GM23248 (cell line): ENCODE measurements at places on chromosomes 2 and 18. TPM values are rescaled to one million over a fixed set of nuclear protein-coding genes. Genes with fewer than 3 reads are reported as not detected.
A peak's percentile ranks its signal among the peaks of the same experiment; 100 is the strongest.

EEF1B2 gene
- 365 and 382 TPM in 2 replicates for total RNA-seq

APLF gene
- total RNA-seq = 4.0 and 5.1 TPM in 2 replicates

C2orf80 gene
- not detected in 2 replicates for total RNA-seq

IL36A gene
- total RNA-seq = not detected in 2 replicates

PTPRM gene
- total RNA-seq = 62.8 and 77.4 TPM in 2 replicates

DNA sequence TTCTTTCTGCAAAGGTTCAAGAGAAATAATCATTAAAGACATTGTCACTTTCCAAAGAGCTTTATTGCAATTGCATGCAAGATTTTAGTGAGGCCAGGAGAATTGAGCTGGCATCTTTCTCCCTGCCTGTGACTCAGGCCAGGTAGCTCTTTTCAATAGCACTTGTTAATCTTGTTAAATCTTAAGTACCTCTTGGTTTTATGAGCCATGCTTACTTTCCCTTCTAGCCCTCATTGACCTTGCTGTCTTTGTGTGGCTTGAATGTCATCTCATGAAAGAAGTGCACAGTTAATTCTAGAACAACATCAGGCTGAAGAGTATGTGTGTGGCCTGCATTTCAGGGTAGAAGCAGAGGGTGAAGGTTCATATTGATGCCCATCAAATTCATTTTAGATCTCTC is 14.8 kb upstream of the LGALSL start:
- no peaks in the 10 kb centered on the region for H3K4me1 ChIP-seq
- H3K4me3 ChIP-seq = no peak overlapping the region

GRCh38 chr2:46117379-46117778 is 179.8 kb upstream of the EPAS1 start:
- peak; percentile 84 for DNase-seq
- H3K4me3 ChIP-seq = 0 out of 2 replicates have a peak overlapping the region, but pooled peaks have one; percentile 4
- no peaks in the 10 kb centered on the region for H3K36me3 ChIP-seq
- H3K27ac ChIP-seq = peak overlapping the region; percentile 66
- H3K4me1 ChIP-seq = peaks cover 47% of the 10 kb centered on the region

GRCh38 chr2:180247658-180248057 is 240.6 kb upstream of the CWC22 start:
- no peaks in the 10 kb centered on the region for H3K4me1 ChIP-seq
- no peaks in the 10 kb centered on the region for H3K27me3 ChIP-seq
- H3K27ac ChIP-seq = no peak overlapping the region
- no peaks in the 10 kb centered on the region for H3K36me3 ChIP-seq

DNA sequence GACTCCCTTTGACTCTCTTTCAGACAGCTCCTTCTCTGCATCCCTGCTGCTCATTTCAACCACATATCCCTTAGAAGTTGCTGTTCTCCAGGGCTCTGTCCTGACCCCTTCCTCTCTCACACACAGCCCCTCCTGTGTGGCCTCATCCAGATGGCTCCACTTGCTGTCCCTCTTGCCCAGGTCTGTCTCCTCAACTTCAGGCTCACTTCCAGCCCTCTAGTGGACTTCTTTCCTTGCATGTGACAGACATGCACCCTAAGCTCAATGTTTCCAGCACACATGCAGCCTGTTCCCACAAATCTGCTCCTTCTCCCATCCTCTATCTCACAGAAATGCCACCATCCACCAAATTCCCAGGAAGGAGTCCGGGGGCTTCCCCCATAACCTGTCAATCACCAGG is 9.0 kb upstream of the MRPL19 start:
- H3K4me3 ChIP-seq = no peak overlapping the region
- DNase-seq = no peak
- peaks cover 13% of the 10 kb centered on the region for H3K4me1 ChIP-seq
- H3K27ac ChIP-seq = no peak overlapping the region

DNA sequence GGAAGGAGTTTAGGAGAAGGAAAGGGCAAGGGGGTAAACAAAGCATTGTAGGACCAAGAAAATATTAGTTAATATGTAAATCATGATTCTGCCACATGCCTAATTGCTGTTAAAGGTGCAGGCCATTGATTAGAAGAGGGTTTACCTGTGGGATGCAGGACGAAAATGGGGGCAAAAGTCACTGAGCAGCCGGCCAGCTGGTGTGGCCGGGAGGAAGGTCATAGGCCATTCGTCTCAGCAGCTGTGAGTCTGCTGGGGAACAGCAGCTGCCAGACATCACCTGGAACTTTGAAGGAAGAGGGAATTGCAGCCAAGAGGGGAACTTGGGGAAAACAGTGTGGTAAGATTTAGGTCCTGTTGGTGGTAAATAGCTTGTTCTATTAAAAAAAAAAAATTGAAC is 184.4 kb downstream of the DYSF start:
- no peak overlapping the region for H3K4me3 ChIP-seq
- no peaks in the 10 kb centered on the region for H3K36me3 ChIP-seq
- H3K4me1 ChIP-seq = no peaks in the 10 kb centered on the region
- no peaks in the 10 kb centered on the region for H3K27me3 ChIP-seq

DNA sequence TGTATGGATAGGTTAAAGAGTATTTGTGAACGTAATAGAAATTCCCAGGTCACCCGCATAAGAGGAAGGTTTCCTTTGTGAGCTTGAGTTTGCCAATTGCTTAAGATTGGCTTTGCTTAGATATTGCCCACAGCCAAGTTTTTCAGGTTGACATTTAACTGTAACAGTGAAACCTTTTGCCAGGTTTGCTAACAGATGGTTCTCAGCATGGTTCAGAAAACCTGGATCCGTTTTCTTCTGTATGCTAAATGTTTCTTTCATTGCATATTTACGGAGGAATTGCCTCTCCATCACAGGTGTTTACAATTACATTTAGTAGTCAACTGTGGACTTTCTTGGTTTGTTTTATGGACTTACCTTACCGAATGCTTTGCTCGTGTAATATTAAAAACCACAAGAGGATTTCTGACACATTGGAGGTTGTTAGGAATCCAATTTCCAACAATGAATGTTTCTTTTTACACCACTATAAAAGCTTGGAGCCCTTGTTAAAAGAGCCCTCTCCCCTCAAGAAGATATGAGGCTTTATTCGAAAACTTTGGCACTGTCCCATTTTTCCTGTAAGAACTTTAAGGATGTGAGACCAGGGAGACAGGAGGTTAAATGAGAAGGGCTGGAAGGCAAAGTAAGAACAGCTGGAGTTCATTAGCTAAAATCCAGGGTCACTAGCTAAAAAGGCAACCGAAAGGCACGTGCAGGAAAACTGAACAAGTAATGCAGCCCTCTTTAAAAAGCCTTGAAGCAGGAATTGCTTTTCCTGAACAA is 7.8 kb downstream of the CDK15 start:
- H3K4me1 ChIP-seq = no peaks in the 10 kb centered on the region
- H3K27ac ChIP-seq = no peak overlapping the region
- no peaks in the 10 kb centered on the region for H3K36me3 ChIP-seq
- no peak for DNase-seq
- H3K27me3 ChIP-seq = no peaks in the 10 kb centered on the region

GRCh38 chr2:234272069-234272850 is 221.8 kb downstream of the SPP2 start:
- no peaks in the 10 kb centered on the region for H3K27me3 ChIP-seq
- no peak for DNase-seq
- no peaks in the 10 kb centered on the region for H3K36me3 ChIP-seq
- H3K4me3 ChIP-seq = no peak overlapping the region
- no peak overlapping the region for H3K27ac ChIP-seq

DNA sequence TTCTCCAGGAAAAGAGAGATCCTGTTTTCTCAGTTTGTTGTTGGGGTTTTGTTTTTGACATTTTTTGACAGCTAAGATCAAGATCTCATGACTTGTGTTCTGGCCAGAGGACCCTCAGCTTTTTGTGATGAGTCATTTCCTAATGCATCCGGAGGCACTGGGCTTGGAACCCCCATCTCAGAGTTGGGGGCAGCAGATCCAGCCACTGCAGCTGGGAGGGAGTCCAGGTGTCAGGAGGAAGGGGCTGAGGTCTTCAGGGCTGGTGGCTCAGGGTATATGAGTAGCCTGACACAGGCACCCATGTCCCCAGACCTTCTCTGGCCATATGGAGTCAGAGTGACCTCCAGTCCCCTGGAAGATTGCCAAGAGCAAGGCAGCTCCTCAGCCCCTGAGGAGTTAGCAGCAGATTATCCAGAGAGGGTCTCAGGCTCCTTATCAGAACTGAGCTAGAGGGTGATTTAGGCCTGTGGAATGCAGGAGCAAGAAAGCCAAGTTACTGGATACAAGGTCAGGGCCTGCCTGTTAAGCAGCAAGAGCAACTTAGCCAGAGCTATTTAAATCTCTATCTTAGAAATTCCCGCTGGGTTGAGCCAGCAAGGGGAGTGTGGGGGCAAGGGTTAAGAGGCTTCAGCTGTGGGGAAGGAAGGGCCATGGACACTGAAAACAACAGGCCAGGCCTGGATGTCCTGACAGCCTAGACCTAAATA is 62.4 kb downstream of the TANC1 start:
- no peaks in the 10 kb centered on the region for H3K36me3 ChIP-seq
- no peaks in the 10 kb centered on the region for H3K27me3 ChIP-seq
- H3K4me3 ChIP-seq = no peak overlapping the region
- peaks cover 22% of the 10 kb centered on the region for H3K4me1 ChIP-seq

GRCh38 chr18:4196351-4196750 is 258.8 kb downstream of the DLGAP1 start:
- H3K4me1 ChIP-seq = no peaks in the 10 kb centered on the region
- H3K27me3 ChIP-seq = no peaks in the 10 kb centered on the region
- no peak for DNase-seq
- no peak overlapping the region for H3K4me3 ChIP-seq

DNA sequence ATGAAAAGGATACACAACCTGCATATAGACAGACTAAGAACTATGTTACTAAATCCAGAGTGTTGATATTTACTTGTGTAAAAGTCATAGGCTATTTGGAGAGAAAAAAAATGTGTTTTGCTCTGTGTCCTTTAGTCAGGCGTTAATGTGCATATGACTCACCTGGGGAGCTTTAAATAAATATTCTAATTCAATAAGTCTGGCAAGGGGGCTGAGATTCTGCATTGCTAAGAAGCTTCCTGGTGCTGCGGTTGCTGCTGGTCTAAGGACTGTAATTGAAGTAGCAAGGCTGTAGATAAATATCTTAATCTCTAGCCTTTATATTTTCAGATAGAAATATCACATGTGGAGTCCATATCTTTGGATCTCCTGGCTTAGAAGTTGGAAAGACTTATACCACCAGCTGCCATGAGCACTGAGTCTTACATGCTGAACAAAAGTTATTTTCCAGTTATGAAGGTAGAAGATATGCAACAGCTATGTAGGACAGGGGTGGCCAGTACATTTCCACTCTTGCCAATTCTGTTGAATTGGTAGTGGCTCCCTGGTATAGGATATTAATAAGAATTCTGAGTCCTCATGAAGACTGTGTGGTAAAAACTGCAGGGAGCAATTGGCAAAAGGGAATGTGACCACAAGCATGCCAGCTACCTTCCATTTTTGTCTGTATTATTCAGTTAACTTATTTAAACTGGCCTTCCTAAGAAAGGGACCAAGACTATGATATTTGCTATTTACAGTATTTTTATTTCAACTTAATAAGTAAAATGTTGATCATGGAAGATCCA is 4.8 kb downstream of the SPAG16 start:
- no peak overlapping the region for H3K27ac ChIP-seq
- H3K36me3 ChIP-seq = no peaks in the 10 kb centered on the region
- H3K4me1 ChIP-seq = peaks cover 18% of the 10 kb centered on the region
- H3K27me3 ChIP-seq = no peaks in the 10 kb centered on the region
- H3K4me3 ChIP-seq = no peak overlapping the region
- DNase-seq = peak; percentile 21

DNA sequence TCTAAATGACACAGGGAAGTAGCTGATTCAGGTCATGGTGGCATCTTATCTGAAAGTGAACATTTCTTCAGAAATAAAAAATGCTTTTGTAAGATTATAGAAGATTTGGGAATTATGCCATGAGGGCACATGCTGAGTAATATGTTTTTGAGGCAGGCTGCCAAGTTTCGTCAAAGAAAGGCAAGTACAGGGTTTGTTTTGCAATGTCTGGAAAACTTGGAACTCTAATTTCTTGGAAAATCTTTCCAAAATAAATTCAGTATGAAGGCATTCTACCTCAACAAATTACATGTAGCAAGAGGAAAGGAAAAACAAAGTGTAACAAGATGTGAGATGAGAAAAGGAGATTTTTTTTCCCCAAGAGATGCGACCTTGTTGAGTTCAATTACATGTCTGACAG is 167.7 kb downstream of the PLCL1 start:
- no peaks in the 10 kb centered on the region for H3K27me3 ChIP-seq
- H3K4me3 ChIP-seq = no peak overlapping the region
- DNase-seq = peak; percentile 94

- no peaks in the 10 kb centered on the region for H3K4me1 ChIP-seq
- no peaks in the 10 kb centered on the region for H3K36me3 ChIP-seq
- no peaks in the 10 kb centered on the region for H3K27me3 ChIP-seq
- DNase-seq = no peak
- H3K27ac ChIP-seq = no peak overlapping the region
These were observed 395.0 kb downstream of the ZEB2 start for GRCh38 chr2:144124882-144125281.

GRCh38 chr2:240014327-240014726 is 10.8 kb downstream of the NDUFA10 start:
- H3K4me3 ChIP-seq = no peak overlapping the region
- H3K4me1 ChIP-seq = no peaks in the 10 kb centered on the region
- DNase-seq = no peak
- no peak overlapping the region for H3K27ac ChIP-seq
- peaks cover 31% of the 10 kb centered on the region for H3K36me3 ChIP-seq
